Stimulated activated CD4-positive, alpha-beta T cell treated with anti-CD3 and anti-CD28 coated beads, Interleukin-1b, Interleukin-23, amount 100 ng/mL, for 4 hours (primary cell): ENCODE measurements at places on chromosomes 3 and 15.

DNA sequence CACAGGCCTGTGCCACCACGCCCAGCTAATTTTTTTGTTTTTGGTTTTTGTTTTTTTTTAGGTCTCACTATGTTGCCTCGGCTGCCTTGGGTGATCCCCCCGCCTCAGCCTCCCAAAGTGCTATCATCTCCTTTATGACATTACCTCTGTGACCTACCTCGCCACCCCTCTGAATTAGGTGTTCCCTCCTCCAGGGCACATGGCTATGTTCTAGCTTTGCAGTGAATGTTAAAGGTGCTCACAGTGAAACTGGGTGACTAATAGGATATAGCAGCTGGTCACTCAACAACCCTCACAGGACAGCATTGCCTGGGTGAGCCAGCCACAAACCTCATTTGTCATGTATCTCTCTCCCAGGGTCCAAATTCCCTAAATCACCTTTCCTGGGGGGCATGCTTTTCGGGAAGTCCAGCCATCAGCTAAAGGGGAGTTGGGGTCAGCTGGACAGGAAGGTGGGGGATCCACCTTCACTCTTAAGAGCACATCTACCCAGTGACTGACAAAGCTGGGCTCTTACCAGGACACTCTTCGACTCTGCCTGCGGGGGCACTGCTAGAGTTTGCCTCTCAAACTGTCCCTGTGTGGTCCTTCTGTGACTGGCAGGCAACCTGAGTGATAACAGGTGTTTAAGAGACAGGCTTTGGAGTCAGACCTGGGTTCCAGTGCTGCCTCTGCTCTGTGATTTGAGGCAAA lies 1.6 kb upstream of the TTLL3 start:
- peak; percentile 23 for DNase-seq

DNA sequence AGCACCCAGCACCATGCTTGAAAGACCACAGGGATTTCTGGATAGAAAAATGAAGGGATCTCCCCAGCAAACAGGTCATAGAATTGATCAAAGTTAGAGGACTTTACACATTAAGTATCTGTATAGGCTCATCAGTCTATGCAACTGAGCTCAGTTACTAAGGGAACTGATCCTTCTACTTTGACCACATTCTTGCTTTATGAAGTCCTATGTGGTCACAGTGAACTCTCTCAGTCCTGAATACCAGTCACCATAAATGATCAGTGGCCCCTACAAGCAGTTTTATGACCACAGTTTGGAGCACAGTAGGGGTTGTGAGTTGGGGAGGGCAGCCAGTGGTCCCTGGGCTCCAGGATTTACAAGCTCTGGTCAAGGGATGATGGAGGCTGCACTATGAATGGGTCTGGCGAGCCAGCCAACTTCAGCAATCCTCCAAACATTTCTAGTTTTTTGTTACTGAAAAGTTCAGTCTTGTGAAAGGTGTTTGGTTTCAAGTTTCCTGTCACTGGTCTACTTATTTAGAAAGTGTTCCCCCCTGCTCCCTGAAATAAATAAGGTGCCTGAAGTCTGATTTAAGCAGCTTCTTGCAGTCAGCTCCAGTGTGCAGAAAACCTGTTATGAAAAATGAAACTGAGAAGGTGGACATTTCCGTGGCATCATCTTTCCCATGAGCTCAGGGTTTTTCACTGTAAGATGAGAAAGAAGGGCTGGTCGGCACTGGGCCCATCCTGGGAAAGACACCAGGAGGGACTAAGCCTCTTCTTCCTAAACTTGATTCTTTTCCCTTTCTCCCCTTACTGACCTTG lies 75.5 kb downstream of the DAPK2 start:
- no peak for DNase-seq

- no peak for DNase-seq
Observed at GRCh38 chr15:74239051-74239705, 3.1 kb downstream of the CCDC33 start.

DNA sequence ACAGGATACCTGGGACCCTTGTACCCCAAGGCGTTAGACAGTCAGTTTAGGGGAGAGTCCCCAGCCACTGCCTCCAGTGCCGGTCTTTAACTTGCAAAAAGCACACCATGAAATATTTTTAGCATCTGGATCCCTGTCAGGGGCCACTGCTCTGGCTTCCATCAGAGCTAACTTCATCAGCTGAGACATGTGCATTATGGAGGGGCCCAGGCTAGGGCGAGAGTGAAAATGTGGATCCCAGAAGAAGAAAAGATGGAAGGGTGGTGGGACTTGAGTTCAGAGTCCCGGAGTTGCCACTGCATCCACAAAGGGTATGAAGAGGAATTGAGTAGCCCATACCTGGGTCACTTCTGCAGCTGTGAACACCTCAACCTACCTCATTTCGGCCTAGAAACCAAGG lies 23.5 kb upstream of the SPATA12 start:
- no peak for DNase-seq

DNA sequence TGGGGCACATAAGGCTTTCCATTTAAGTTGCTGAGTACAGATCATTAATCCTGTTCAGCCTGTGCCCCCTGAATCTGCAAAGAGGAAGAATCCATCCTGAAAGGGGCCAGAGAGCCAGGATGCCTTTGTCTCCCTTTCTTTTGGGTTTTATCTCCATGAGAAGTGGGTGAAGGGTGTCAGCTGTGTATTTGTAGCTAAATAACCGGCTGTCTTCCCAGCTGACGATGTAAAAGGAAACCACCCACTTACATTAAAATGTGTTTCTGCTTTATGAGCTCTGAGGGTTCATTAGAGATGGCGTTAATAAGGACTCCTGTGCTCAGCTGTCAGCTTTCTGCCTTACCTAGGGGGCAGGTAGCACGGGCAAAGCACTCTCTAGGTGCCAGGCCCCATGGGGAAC lies 83.4 kb downstream of the SLCO3A1 start:
- DNase-seq = no peak

DNA sequence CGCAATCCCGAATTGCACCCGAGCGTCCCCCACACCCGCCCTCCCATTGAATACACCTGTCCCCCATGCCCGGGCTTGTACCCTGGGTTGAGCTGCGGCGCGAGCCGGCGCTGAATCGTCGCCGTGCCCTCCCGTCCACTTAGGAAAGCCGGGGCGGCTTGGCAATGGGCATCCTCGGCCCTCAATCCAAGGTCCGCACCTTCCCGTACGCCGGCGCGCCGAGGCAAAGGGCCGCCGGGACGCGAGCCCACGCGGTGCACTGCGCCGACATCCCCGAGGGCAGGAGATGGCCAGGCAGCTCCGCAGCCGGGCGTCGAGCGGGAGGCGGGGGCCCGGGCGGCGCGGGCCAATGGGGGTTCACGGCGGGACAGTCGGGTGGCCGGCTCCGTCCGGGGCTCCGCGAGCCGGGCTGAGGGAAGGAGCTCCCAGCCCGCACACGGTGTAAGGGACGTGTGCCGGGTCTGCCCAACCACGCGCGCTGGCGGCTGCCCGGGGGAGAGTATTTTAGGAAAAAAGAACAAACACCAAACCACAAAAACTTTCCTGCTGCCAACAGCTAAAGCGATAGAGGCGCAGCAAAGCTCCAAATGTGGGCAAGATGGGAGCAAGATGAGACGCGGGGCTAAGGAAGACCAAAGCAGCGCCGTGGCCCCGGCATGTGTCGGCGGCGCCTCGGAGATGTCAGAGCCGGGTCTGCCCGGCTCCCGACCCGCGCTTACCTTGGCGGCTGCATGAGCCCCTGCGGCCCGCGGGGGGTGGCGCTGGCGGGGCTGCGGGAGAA lies 621 bp downstream of the RGMA start:
- DNase-seq = no peak

DNA sequence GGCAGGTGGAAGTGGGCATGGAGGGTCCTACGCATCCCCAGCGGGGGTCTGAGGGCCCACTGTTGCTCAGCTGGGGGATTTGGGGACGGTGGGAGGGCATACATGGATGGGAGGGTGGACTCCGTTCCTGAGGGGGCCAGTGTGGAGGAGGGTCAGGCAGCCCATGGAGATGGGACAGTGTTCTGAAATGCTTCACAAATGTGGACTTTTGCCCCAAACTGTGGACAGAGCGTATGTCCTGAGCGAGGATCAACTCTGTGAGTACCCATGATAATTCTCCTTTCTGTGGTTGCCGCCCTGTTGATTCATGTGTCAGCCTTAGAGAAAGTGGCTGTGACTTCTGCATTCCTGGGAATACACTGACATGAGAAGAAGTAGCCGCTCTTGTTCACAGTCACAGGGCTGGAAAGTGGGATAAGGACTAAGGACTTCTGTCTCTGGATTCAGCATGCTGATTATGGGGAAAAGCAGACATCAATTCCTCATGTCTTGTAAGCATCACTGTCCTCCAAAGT lies 33.4 kb downstream of the SMAD3 start:
- DNase-seq = no peak

GRCh38 chr3:41581700-41582099 lies 380.2 kb downstream of the ULK4 start:
- DNase-seq = no peak

- no peak for DNase-seq
Observed at GRCh38 chr3:190258634-190259033, 63.6 kb downstream of the CLDN1 start.

DNA sequence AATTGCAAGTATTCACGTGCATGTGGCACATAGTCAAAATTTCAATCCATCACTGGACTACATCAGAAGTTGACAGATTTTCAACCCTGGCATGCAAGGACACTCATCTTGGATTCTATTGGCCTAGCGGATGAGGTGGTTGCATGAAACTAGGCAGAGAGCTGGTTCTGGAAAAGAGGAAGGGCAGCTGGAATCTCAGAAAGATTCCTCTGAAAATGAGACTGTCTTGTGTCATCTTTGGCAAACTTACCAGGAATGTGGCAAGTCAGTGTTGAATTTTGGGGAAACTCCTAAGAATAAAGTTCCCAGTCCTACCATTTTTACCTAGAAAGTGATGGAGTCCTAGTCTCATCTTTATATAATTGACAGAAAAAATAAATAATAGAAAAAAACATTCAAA lies 384.3 kb upstream of the NR2F2 start:
- DNase-seq = no peak

- no peak for DNase-seq
Observed at GRCh38 chr15:94231723-94232468, 535 bp downstream of the MCTP2 start.

GRCh38 chr3:50503504-50504342 lies at the start of gene CACNA2D2:
CACNA2D2 (minus strand) TSS chr3:50503634; CDS start chr3:50503423, 211 bp downstream.
- peak; percentile 44 for DNase-seq

DNA sequence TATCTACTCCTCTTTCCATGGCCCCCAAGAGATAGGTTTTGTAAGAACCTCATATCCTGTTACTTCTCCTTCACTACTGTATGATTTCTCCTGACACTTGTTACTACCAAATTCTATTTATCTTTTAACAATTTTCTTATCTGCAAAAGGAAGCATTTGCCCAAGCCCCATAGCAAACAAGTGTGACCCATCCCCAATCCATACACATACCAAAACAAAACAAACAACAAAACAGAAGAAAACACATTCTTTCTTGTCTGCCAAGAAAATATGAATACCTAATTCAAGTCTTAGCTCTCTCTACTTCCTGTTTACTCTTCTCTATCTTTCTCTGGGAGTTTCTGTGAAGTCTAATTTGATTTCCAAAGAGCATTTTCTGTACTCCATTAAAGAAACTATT lies 39.0 kb upstream of the AADAC start:
- no peak for DNase-seq

DNA sequence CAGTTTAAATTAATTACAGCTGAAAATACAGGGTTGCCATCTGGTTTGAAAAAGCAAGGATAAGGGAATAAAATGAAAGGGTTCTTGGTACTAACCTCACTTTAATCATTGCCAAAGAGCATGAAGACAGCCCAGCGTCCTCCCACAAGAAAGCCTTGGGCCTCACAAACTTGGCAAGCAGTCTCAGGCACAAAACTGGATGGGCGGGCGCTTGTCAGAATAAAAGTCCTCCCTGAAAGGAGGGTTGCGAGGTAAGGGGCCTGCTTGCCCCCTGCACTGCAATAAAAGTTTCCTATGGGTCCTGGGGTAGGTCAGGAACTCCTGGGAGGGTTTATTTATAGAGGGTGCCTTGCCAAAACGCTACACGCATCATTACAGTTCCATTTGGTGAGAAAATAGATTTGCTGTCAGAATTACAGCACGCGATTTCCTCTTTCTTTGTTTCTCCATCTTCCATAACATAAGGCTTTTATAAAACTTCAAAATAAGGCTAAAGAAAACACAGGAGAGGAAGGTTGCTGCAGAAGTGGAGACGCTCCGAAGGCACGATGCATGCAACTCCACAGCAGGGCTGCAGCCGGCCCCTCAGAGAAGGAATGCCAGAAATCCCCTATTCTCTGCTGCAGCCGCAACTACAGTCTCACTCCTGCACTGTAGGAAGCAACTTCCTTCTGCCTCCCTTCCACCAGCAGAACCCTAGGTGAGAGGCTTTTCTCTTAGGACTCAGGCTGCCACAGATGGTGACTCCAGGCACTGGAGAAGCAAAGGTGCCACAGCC lies 61.3 kb downstream of the VGLL4 start:
- no peak for DNase-seq

- DNase-seq = no peak
Observed at GRCh38 chr3:68271145-68271544, 616.7 kb upstream of the SUCLG2 start.

DNA sequence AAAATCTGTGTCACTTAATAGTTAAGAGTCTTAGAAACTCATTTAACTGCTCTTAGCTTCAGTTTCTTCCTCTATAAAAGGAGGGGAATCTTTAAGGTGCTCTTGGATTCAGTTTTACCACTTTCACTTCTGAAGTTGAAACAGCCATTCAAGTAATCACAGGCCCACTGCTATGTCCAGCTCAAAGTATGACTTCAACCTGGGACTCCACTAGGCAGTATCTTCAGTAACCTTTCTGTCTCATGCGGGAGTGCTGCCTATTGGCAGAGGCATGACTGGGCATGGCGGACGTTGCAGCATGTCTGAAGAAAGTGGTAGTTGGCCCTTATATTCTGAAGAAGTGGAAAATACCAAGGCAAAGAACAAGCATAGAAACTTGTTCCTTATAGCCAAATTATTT lies 92.3 kb downstream of the DHX30 start:
- no peak for DNase-seq
